ENCODE measurements at places on chromosomes 2 and 18.

DNA sequence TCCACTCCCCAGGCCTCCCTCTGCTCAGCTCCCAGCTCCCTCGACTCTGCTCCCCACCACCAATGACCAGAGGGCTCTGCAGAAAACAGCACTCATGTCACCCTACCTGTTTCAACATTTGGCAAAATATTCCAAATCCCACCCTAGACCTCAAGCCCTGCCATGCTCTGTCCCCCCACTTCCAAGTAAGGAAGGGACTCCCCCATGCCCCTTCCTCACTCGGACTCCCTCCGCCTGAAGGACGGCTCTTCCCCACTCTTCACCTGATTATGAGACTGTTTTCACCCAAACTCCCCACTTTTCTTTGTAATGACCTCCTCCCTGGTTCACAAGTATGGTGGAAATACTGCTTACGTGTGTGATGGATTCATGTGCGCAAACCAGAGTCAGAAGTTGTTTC lies 208.4 kb downstream of the MGAT5 start:
- no peak for DNase-seq

DNA sequence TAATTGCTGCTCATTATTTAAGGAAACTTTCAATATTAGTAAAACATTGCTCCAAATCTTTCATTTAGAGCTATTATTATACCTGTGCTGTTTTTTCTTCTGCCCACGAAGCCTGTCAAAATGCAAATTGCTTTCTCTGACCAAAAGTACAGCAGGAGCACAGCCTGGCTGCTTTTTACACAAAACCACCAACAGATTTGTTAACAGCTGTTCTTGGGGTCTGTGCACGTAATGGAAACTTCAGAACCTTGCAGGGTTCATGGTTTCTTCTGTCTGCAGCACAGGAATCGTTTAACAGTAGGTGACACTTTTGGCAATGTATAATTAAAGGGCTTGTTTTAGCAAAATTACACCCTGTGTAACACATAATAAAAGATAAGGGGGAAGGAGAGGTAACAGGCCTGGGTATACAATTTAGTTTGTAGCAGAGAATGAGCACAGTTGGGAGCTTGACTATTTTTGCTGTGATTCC lies 447.3 kb downstream of the KCNJ3 start:
- peak; percentile 2 for DNase-seq

DNA sequence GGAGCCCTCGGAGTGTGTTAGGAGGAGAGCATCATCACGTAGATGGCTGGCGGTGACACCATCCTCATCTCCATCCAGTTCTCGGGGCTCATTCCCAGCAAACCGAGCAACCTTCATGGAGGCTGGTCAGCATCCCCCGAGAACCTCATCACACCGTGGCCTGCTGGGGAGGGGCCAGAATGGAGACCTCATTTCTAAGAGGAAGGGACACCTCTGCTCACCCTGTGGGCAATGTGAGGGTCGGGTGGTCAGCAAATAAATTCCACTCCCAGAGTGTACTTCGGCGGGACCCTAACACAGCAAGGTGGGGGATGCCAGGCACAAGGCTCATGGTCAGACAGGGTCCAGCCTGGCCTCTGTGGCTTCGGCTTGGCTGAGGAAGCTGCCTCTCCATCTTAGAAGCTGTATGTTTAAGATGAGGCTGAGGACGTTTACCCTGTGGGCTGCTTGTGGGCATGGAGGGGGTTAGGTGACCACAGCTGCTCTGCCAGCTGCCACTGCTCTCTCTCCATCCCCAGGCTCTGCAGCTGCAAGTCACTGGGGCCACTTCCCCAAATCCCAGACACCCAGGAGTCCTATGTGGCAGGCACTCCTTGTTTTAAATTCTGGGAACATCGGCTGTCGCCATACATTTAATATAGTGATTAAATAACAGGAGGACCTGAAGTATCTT lies 56.5 kb upstream of the PXDN start:
- no peak for DNase-seq

GRCh38 chr2:232097758-232098157 lies 136.2 kb downstream of the DIS3L2 start:
- DNase-seq, result no peak

Data from large intestine (tissue), 12 donors.